Esophagus squamous epithelium (tissue), 5 donors: ENCODE measurements at places on chromosomes 2 and 18.

GRCh38 chr2:112345030-112346027, 69.9 kb downstream of the ZC3H6 start:
- DNase-seq = no peak

DNA sequence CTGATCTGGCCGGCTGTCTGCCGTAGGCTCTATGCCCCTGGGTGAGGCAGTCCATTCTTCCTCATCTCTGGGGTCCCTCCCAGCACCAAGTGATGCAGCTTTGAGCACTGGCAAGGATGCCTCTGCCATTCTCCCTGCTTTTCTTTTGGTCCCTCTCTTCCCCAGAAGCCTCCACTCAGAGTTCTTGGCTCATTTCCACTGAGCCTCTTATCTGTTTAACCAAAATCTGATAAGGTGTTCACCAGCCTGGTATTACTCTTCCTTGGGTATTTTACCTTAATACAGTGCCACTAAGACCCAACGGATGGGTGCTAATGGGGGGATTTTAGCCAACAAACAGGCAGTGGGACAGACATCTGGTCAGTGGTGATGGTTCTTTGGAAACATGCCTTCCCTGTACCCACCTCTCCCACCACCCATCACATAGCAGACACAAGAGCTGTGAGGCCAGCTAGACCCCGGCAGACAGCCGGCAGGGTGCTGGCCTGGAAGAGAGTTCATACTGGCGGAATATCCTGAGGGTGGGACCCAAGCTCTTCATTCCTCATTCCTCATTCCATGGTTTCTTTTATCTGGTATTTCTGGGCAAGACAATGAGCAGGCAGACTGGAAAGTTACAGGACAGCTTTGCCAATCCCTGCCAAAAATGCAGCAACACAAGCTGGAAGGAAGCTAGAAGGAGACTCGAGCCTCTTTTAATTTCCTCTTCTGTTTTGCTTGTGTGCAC, 34.6 kb downstream of the ZBTB7C start:
- no peak for DNase-seq

DNA sequence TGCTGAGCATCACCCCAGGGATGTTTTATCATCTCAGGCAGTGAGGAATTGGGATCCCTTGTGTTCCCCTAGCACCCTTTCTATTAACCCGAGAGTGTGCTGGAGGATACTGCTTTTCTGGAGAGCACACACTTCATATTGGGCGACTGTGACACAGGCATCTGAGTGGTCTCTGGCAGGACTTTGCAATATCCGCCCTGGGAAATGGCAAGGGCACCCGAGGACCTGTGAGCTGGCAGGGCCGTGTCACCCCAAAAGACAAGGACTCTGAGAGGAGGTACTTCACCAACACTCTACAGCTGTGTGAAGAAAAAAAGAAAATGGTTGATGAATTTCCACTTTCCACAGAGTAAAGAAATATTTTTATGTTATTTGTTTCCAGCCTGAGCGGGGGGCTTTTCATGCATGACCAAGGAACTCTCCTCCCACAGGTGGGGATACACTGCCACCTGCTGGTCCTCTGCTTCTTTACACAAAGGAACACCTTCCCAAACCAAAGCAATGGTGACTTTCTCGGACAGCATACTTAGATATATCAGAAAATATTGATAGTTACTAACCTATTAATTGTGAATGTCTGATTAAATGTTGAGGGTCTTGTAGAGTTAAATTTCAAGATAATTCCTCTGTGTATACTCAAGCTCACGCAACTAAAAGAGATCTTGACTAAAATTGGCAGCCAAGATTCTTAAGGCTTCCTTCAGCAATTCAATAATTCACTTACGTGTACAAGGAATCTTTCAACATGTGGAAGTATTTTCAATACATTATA, 45.9 kb upstream of the REG3G start:
- no peak for DNase-seq

DNA sequence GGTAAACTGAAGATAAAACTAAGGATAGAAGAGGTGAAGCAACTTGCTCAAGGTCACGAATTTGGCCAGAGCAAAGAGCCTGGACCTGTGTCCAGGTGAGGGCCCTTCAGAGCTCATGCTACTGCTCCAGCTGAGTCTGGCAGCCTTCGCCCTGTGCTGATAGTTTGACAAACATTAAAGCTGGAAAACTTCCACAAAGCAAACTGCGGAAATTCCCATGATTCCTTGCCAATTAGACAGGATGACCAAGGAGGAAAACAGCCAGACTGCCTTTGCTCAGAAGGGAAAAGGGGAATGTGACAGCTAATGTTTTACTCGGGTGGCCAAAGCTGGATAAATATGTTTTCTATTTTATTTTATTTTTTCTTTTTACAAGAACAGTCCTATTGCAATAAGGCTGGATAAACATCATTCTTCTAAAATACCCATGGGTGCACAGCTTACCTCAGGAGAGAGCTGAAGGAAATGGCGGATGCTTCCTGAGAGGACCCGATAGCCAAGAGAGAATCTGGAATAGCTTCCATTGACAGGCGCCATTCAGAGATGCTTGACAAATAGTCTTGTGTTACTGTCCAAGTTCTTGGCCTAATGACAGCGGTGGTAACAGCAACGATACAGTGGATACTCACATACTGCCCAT, 5.3 kb upstream of the CTAGE1 start:
- DNase-seq = no peak

DNA sequence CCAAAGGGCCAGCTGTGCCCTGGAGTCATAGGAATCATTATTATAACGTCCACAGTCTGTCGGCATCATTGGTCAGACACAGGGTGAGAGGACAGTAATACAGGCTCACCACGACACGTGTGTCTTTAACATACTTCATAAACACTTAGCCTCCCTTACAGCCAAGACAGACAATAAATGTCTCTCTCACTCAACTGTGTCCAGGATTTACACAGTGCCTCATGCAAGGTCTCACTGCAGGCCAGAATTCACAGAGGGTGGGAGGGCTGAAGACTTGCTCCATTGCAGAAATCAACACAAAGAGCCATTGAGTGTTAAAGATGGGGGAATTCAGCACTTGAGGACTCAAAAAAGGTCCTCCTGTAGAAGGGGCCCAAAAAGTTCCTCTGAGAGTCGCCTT, 210.5 kb downstream of the BCL2 start:
- DNase-seq = no peak

DNA sequence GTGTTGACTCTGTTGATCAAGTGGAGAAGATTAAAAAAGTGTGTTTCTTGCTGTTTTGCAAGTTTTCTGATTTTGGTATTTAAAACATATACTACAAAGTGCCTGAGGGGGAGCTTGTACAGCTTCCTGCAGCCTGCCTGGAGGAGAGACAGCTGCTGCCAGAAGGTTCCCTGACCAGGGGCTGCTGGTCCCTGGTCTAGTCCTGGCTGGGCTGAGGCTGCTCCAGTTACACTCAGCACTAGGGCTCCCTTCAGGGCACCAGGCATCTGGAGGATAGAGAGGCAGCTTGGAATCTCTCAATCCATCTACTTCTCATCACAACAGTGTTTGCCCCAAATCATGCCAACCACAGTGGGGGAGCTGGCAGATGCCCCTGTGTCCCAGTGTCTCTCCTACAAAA, 4.8 kb downstream of the MC2R start:
- DNase-seq = no peak

GRCh38 chr2:37581433-37581832, 90.0 kb downstream of the CDC42EP3 start:
- DNase-seq = no peak

DNA sequence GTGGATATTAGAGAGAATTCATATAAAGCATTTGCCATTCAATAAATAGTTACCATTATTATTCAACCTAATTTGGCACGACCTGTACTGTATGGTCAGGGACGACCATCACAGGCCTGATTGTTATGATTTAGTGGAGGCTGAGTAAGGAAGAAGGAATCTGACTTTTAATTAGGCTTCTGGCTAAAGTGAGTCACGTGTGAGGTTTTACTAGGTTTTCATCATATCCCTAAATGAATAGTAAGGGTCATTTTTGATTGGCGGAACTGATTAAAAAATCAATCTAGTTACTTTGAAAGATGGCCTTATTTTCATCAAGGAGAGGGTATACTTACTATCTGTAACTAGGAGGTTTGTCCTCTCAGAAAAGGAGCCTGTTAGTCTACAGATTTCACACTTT, 143.4 kb downstream of the ADCYAP1 start:
- no peak for DNase-seq

GRCh38 chr18:78895207-78896001, 84.2 kb upstream of the SALL3 start:
- DNase-seq = no peak

DNA sequence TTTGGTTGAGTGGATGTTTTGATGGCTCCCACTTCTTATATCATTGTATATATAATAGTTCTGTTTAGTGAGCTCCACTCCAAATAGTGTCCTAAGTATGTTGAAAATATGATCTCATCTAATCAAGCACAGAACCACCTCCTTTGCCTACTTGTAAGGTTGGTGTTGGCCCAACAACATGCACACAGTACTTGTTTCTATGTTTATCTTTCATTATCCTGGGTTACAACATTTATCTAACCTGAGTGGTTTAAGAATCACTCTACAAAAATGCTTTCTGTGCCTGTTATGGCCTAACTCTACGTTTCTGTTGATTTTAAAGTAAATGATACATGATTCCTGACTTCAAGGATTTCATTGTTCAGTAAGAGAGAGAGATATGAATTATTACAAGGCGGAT, 281.9 kb downstream of the FIGN start:
- DNase-seq = no peak

DNA sequence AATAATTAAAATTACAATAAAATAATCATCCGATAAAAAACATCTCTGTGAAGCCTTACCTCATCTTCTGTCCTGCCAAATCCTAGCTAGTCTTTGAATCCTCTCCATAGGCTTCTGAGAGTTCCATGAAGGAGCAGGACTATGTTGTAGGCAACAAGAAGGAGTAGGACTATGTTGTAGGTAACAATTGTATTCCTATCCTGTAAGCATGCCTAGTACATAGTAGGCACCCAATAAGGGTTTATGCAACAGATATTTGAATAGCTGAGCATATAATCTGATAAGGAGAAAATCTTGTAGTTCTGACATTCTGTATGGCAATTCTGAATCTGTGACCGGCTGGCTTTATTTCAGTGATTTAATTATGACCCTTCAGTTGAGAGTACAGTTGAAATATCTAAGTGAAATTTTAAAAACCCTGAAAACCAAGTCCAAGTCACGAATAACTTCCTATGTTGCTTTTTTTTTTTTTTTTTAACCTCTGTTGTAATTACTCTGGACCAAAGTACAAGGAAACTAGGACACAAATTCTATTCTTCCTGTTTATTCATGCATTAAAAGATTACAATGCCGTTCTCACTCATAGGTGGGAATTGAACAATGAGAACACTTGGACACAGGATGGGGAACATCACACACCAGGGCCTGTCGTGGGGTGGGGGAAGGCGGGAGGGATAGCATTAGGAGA, 27.8 kb downstream of the VWA3B start:
- no peak for DNase-seq

DNA sequence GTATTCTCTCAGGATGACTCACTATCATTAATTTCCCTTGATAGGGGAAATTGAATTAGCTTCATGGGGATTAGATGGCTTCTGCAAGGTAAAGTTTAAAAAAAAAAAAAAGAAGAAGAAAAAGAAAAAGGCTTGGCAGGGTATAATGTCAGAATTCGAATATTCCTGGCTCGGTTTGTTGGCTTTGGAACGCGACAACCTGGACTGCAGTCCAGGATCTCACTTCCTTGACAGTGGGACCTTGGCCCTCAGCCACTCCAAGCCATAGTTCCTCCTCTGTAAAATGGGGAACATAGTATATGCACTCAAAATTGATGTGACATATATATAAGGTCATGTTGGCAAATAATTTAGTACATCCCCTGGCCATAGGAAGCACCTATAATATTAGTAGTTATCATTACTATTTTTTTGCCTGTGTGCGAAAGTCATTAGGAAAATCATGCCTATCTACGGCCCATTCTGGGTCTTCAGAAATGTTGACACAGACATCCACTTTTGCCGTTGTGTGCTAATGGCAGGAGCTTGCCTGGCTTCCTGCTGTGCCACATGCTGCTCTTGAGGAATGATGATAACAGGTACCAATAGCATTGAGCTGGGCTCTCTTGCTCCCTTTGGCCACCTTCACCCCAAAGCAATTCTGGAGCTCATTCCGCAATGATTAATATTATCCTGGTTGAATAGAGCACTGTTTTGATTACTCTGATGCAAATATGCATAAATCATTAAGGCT, 97.9 kb downstream of the MTCL1 start:
- DNase-seq = no peak

- DNase-seq = no peak
These were observed 28.5 kb upstream of the MARCHF7 start for GRCh38 chr2:159683817-159684216.
